Right lobe of liver (tissue), 6 donors: ENCODE measurements at places on chromosomes 3 and 15. TPM values are rescaled to one million over a fixed set of nuclear protein-coding genes. Genes with fewer than 3 reads are reported as not detected.

DNA sequence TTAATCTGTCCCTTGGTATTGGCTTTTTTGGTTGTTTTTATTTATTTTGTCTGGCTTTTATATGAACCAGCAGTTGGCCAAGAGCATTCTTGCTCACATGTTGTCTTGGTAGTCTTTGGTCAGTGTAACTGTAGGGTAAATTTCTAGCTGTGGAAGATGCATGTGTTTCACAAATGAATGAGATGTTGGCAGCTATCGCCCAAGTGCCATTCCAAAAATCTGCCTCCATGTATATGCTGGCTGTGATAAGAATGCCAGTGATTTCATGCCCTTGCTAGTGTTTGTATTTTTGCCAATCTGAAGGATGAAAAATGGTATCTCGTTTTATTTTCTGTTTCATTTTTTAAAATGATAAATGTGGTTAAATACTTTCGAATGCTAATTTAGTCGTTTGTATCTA lies 50.1 kb downstream of the TLNRD1 start:
- no peaks in the 10 kb centered on the region for H3K36me3 ChIP-seq
- no peak overlapping the region for H3K4me3 ChIP-seq
- H3K27ac ChIP-seq: no peak overlapping the region
- no peaks in the 10 kb centered on the region for H3K4me1 ChIP-seq
- no peaks in the 10 kb centered on the region for H3K27me3 ChIP-seq
- no peak for DNase-seq

KLHL6 gene
- total RNA-seq: 2.7 TPM

GRCh38 chr3:189790658-189791057 lies 159.5 kb downstream of the TP63 start:
- no peak for DNase-seq
- no peak overlapping the region for H3K27ac ChIP-seq
- H3K4me3 ChIP-seq: no peak overlapping the region
- no peaks in the 10 kb centered on the region for H3K27me3 ChIP-seq
- H3K4me1 ChIP-seq: no peaks in the 10 kb centered on the region
- H3K36me3 ChIP-seq: no peaks in the 10 kb centered on the region

UBXN7 gene
- total RNA-seq: 20.0 TPM

CIP2A gene
- 3.2 TPM for total RNA-seq

DNA sequence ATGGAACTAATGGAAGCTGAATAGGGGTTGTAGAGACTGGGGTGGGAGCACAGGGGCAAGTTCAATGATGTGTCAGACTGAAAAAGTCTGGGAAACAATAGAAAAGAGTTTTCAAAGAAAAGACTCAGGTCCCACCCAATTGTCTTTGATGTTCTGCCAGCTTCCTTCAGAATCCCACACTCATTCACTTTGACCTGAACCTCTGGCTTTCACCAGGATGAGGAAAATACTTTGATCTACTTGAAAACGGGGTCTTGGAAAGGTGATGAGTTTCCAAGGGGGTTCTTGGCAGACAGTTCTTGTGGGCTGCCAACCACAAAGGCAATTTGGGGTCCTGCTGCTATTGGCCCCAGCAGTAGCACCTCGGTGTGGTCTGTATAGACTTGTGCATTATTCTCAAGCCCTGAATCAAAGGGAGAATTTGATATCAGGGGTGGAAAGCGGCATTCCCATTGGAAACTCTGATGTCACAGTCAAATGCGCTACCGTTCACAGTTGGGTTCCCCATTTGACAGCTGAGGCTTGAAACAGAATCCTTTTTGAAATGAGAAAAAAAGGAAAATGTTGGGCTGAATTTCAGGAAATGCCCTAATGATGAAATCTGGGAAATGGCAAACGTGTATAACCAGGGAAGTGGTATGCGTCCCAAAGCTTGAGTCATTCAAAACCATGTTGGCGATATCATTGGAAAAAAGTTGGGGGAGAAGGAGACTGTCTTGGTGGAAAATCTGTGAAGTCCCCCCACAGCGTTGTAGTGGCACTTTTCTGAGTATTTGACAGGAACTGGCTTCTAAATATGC lies 229.2 kb upstream of the LRTM1 start:
- no peaks in the 10 kb centered on the region for H3K4me1 ChIP-seq
- H3K36me3 ChIP-seq: no peaks in the 10 kb centered on the region
- DNase-seq: no peak
- no peak overlapping the region for H3K27ac ChIP-seq
- no peaks in the 10 kb centered on the region for H3K27me3 ChIP-seq

- H3K4me1 ChIP-seq: no peaks in the 10 kb centered on the region
- no peaks in the 10 kb centered on the region for H3K36me3 ChIP-seq
- no peaks in the 10 kb centered on the region for H3K27me3 ChIP-seq
- H3K27ac ChIP-seq: no peak overlapping the region
Measured at GRCh38 chr3:194421-194820, 2.1 kb upstream of the CHL1 start.

ROPN1 gene
- total RNA-seq: not detected

ALG1L2 gene
- total RNA-seq: 1.3 TPM

- H3K4me1 ChIP-seq: no peaks in the 10 kb centered on the region
- H3K27me3 ChIP-seq: no peaks in the 10 kb centered on the region
- H3K4me3 ChIP-seq: no peak overlapping the region
Measured at GRCh38 chr15:61393949-61394348, 164.8 kb upstream of the RORA start.

LRRC2 gene
- 4.3 TPM for total RNA-seq

DNA sequence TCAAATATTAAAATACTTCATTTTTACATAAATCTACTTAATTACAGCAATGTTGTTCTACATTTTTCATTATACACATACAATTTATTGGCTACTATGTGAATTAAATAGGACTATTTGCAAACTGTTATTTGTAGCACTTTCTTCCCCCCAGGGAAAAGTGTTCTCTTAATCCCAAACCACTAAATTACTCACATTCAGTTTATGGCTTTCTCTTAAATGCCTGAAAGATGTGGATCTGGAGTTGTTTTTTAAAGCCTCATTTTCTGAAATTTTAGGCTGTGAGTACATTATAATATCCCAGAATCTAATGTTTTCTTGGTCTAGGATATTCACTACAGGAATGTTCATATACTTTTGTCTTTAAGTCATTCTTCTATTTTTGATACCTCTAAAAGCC lies 32.7 kb downstream of the PRTG start:
- no peaks in the 10 kb centered on the region for H3K36me3 ChIP-seq
- no peak overlapping the region for H3K4me3 ChIP-seq
- H3K4me1 ChIP-seq: no peaks in the 10 kb centered on the region
- no peak for DNase-seq
- H3K27ac ChIP-seq: no peak overlapping the region

- peak overlapping the region; percentile 10 for H3K27ac ChIP-seq
- peaks cover 18% of the 10 kb centered on the region for H3K4me1 ChIP-seq
- no peaks in the 10 kb centered on the region for H3K36me3 ChIP-seq
- peak overlapping the region; percentile 76 for H3K4me3 ChIP-seq
- no peak for DNase-seq
- no peaks in the 10 kb centered on the region for H3K27me3 ChIP-seq
Measured at GRCh38 chr3:66498687-66499621, 1.9 kb downstream of the LRIG1 start.

UNC13C gene
- total RNA-seq: not detected

GRCh38 chr15:47466357-47466756 lies 250.9 kb upstream of the SEMA6D start:
- H3K36me3 ChIP-seq: no peaks in the 10 kb centered on the region
- no peak for DNase-seq
- H3K4me1 ChIP-seq: no peaks in the 10 kb centered on the region
- no peak overlapping the region for H3K27ac ChIP-seq

DNA sequence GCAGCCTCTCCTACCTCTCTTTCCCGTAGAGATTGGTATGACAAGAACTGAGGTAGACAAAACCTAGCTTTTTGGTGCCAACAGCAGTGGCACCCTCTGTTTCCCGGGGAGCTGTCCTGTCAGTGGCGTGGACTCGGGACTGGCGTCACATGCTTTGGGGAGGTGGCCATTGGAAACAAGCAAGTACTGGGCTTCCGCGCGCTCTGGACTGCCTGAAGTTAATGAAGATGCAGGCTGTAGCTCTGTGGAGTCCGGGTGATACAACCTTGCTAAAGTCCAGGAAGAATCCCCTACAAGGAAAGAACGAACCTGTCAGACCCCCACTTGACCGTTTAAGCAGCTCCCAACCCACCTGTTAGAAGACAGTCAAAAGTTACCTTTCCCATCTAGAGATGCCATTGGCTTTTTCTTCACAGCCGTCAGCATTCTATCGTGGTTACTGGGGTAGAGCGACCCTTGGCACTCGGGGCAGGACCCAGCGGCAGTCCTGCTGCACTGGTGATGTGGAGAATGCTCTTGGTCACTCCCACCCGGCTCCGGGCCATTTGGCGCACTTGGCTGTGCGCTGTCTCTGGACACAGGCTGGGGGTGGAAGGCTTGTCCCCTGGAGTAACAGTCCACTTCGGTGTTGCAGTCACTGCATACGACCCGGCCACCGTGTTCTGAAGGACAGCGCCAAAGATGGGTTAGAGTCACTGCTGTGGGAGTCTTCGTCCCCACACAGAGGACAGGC lies 120.5 kb downstream of the LRIG1 start:
- no peaks in the 10 kb centered on the region for H3K27me3 ChIP-seq
- no peak for DNase-seq
- no peak overlapping the region for H3K4me3 ChIP-seq
- H3K36me3 ChIP-seq: peaks cover 11% of the 10 kb centered on the region
- H3K27ac ChIP-seq: no peak overlapping the region

BDH1 gene
- 176 TPM for total RNA-seq

GRCh38 chr3:101200461-101200860 lies 119.9 kb downstream of the IMPG2 start:
- no peak overlapping the region for H3K27ac ChIP-seq
- DNase-seq: no peak
- H3K27me3 ChIP-seq: no peaks in the 10 kb centered on the region
- no peaks in the 10 kb centered on the region for H3K4me1 ChIP-seq
- no peak overlapping the region for H3K4me3 ChIP-seq
- no peaks in the 10 kb centered on the region for H3K36me3 ChIP-seq

DNA sequence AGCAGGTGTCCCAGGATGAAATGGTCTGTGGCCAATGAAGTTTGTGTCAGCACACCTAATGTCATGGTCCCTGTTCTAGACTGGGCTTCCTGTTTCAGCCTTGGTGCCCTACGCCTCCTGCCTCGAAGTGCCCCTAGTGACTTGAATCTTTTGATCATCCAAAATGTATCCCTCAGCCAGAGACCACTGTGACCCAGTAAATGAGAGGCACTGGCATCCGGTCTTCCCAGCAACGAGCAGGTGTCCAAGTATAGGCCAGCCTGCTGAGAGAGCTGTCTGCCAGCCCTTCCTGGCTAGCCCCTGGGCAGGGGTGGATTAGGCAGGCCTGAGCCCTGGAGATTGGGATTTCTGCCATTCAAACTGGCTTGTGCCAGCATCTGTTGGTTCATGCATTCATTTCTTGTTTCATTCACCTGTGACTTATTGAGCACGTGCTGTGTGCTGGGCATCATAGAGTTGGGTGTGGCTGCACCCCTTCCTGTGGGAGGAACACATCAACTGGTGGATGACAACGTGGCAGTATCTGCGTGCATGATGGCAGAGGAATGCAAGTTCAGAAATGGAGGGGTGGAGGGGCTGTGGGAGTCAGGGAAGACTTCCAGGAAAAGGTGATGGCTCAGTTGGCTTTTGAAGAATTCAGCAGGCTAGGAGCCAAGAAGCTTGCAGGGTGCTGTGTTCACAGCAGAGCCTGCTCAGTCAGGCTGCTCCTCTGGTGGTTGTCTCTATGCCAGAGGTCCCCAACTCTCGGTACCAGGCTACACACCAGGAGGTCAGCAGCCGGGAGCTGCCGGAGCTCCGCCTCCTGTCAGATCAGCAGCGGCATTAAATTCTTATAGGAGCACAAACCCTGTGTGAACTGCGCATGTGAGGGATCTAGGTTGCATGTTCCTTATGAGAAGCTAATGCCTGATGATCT lies 21.6 kb downstream of the ESYT3 start:
- H3K27ac ChIP-seq: no peak overlapping the region
- no peaks in the 10 kb centered on the region for H3K4me1 ChIP-seq
- H3K36me3 ChIP-seq: no peaks in the 10 kb centered on the region
- H3K27me3 ChIP-seq: no peaks in the 10 kb centered on the region
- no peak for DNase-seq

DNA sequence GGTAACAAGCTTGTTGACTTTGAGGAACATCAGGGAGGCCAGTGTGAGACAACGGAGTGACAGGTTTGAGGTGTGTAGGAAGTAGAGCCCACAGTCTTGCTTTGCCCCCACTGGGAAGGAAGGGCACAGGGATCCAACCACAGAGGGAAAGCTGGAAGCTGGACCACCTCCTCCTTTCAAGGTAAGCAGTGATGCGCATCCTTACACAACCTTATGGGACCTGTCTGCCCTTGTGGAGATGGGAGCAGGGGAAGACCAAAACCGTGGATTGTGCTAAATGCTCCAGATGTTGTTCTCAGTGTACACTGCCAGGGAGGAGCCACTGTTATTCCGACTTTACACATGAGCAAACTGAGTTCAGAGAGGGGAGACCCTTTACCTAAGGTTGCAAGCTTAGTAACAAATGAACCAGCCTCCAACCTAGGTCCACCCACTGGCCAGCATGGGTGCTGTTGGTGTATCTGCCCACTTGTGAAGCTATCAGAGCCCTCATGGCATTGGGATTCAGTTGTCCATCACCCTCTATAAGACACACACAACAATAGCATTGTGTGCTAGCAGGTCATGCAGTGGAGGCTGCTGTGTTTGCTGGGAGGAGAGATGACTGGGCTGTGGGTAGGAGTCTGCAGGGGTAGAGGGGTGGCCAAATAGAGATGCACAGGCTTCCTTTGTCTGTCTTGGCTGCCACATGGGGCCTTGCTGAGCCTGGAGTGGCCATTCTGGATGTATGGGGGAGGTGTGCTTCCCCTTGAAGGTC lies 586 bp upstream of the LSMEM2 start:
- no peaks in the 10 kb centered on the region for H3K4me1 ChIP-seq
- DNase-seq: no peak
- no peak overlapping the region for H3K4me3 ChIP-seq
- H3K27me3 ChIP-seq: no peaks in the 10 kb centered on the region
- H3K27ac ChIP-seq: no peak overlapping the region

- no peaks in the 10 kb centered on the region for H3K27me3 ChIP-seq
- no peaks in the 10 kb centered on the region for H3K4me1 ChIP-seq
- no peak overlapping the region for H3K27ac ChIP-seq
Measured at GRCh38 chr15:70633103-70633831, 130.1 kb downstream of the UACA start.
